ENCODE measurements at places on chromosomes 5 and 9.

DNA sequence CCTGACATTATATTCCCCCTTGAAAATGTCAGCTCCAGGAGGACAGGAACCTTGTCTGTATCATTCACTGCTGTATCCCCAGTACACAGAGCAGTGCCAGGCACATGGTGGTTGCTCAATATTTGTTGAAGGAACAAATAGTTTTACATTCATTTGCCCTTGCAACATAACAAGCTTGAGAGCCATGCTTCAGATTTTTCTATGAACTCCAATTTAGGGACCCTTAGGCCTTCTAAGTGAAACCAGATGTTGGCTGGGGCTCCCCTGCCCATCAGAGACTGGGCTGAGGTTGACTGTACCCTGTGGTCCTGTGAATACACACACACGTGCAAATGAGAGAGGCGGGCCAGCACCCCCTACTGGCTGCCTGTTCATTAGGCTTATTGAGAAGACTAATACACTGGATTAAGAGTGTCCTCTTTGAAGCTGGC lies 214.9 kb upstream of the WWC1 start:
- DNase-seq, result no peak

DNA sequence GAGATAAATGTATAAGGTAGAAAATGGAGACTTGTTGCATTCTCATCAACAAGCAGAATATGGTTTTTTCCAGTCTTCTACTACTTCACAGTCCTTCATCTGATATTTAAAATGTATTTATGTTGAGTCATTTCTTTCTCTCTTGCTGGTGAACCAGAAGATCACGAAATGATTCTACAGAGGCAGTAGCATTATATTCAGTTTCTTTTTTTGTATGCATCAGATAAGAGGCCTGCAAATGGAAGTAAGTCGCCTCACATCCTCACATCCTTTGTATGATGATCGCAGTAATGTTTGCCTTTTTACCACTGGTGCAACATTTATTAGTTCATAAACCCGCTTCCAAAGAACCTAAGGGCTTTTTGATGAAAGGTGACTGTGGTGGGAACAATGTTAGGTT lies 22.1 kb upstream of the IL13 start:
- DNase-seq, result no peak

GRCh38 chr5:98436667-98437066 lies 336.8 kb upstream of the RGMB start:
- no peak for DNase-seq

DNA sequence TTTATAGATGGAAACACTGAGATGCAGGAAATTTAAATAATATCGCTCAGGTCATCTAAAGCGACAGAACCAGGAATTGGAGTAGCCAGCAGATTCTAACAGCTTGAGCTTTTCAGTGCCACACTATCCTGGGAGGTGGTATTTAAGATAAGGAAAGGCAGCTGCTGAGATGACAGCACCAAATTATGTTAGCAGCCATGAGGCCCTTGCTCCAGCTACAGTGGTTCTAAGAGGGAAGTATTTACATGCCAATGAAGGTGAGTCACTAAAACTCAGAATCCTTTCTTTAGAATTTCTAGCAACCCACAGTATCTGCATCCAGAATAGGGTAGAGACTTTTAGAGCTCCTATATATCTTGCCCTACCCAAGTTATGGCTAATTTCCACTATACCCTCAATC lies 127.0 kb upstream of the VLDLR start:
- DNase-seq, result no peak

- no peak for DNase-seq
These were observed 623.0 kb downstream of the SLCO4C1 start for GRCh38 chr5:101673120-101673519.

- DNase-seq, result no peak
These were observed 262.9 kb downstream of the IRX1 start for GRCh38 chr5:3858524-3858923.
